Common myeloid progenitor, CD34-positive (primary cell): ENCODE measurements at places on chromosomes 4 and X.

DNA sequence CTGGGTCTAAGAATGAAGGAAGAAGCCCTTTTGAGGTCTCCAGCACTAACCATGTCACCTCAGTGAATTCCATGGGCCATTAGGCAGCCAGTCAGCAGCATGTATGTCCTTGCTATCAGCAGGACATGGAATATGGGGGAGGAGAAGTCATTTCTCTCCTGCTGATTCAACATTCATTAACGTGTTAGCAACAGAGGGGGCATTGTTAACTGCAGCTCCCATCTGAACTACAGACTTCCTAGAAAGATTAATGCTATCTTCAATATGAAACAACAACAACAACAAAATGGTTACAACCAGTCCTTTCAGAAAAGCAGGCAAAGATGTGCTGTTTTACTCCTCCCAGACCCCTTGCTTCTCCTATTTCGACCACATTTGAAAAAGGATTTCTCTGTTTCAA lies 120.4 kb upstream of the SLC34A2 start:
- DNase-seq, result no peak

GRCh38 chr4:99052902-99053301 lies 35.7 kb downstream of the ADH5 start:
- DNase-seq, result no peak

- DNase-seq, result peak; percentile 10
These were observed 147.7 kb downstream of the RBM46 start for GRCh38 chr4:154928640-154929257.

DNA sequence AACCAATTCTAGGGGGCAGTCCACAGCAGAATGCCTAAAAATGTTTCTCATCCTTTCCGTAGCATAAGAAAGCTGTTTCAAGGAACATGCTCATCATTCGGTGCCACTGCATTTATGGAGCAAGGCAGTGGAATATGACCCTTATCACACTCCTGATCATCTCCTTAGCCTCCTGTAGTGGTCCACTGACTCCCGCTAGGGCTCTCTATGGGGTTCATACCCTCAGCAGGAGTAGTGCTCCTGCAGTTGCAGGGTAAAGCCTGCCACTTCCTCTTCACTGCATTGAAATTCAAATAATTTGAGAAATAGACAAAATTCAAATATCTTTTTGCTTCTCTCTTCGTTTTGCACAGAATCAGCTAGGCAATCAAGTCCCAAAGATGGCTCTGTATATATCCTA lies 107.0 kb downstream of the NDST3 start:
- DNase-seq, result no peak

DNA sequence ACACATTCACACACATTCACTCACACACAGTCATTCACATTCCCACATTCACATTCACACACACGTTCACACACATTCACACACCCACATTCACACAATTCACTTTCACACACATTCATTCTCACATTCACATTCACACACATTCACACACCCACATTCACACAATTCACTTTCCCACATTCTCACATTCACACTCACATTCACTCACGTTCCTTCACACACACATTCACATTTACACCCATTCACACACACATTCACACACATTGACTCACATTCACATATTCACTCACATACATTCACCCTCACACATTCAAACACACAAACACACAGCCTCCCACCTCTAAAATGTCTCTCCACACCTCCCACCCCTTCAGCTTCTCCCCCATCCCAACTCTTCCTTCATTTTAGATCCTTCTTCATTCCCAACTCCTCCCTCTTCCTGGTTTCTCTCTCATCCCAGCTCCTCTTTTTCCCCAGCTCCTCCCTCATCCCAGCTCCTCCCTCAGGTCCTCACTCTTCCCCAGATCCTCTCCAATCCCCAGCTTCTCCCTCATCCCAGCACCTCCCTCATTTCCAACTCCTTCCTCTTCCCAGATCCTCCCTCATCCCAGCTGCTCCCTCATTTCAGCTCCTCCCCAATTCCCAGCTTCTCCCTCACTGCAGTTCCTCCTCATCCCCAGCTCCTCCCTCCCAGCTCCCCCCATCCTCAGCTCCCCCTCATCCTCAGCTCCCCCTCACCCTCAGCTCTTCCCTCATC lies 111.0 kb downstream of the FAM53A start:
- no peak for DNase-seq

- peak; percentile 56 for DNase-seq
These were observed 955.5 kb upstream of the PRKX start for GRCh38 chrX:4668802-4669536.
